T-helper 1 cell (primary cell): ENCODE measurements at places on chromosomes 13 and 19.

DNA sequence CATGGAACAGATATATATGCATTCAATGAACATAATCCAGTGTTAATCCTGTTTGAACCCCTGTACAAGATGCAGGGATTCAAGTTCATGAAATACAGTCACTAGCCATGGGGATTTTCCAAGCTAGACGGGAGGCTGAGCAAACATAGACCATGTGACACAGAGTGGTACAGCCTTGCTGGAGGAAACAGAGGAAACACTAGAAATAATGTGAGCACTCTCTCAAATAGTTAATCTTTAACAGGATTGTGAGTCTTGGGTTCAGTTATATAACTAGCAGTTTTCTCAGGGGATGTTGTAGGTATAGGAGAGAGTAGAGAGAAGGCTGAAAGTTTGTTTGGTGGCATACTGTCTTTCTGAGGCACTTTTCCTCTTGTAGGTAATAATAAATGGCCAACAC lies 13.9 kb upstream of the LGALS16 start:
- no peak for DNase-seq

GRCh38 chr13:107834281-107834680 lies 381.1 kb downstream of the LIG4 start:
- DNase-seq: no peak

GRCh38 chr13:26326562-26326961 lies 72.6 kb downstream of the CDK8 start:
- no peak for DNase-seq

DNA sequence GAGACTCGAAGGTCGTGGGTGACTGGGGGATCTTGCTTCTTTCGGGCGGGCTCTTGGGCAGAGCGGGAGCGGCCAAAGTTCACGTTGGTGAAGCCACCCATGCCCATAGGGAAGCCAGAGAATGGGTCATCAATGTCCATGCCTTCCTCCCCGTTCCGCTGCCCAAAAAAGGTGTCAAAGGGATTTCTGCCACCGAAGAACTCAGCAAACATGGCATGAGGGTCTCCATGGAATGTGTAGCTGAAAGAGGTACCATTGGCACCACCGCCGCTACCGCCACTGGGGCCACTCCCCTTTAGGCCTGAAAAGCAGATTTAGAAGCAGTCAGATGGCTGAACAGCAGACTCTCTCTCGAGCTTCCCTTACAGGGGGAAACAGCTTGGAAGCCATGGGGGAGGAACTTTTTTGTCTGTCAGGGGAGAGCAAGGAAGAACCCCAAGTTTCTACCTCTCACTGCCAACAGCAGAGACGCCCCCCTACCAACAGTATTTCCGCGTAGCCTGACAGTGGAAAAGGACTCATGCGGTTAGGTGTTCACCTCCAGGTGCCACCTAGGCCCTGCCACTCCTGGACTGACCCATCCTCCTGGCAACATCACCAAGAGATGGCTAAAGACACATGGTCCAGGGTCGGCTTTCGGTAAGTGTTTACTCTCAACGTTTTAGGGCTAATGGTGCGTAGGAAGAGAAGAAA lies 1.3 kb downstream of the DNAJB1 start:
- no peak for DNase-seq
